ENCODE measurements at places on chromosomes 7 and 10.

DNA sequence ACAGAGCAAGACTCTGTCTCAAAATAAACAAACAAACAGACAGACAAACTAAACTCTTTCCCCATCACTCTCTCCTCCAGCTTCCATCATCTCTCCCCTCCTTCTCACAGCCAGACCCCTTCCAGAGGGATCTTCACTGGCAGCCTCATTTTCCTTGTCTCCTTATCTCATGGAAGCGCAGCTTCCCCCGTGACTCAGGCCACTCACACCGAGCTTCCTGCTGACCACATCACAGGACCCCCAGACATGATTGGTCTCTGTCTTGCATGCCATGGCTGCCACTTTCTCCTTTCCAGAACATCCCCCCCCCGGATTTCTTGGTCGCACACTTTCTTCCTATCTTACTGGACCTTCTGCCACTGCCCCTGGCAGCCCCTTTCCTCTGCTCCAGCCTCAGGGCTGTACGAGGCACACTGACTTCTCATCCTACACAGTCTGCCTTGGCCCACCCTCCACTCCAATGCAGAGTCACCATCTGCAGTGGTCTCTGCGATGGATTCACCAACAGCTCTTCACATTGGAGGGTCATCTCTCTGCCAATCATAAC lies 4.9 kb upstream of the INSIG1 start:
- no peak for DNase-seq

DNA sequence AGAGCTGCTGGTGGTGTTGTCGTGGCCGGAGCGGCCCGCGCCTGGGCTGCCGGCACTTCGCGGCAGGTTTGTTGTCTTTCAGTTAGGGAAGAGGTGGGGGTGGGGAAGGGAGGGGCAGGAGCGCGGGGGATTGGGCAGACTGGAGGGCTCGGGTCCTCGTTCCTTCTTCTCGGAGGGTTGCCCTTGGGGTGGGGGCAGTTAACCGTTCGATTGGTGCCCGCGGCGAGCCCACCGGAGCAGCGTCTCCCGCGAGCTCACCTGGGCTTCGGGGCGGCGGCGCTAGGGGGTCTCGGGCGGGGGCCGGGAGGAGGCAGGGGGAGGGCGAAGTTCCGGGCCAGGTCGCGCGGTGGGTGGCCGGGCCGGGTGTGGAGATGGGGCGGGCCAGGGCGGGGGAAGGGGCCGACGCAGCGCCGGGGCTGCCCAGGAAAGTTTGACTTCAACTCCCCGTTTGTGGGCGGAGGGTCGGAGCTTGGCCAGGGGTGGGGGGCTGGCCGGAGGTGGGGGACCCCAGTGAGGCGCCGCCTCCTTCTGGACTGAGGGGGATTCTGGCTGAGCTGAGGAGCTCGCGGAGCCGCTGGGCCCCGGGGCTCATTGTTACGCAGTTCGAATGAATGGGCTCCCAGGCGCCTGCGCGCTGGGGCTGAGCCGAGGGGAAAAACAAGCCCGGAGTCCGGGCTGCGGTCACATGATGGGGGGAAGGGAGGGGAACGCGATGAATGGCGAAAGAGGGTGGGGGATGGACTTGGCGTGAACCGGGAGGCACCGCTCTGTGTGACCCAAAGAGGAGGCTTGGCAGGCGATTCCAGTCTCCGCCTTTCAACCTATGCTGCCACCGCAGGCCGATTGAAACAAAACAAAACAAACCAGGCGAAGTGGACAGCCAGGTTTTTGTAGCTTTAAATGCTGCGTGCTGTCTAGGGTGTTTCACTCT lies 582 bp downstream of the HBP1 start:
- DNase-seq, result peak; percentile 62

- no peak for DNase-seq
Measured at GRCh38 chr10:103281753-103282152, 4.8 kb downstream of the INA start.

GRCh38 chr10:59965899-59966650 lies 59.7 kb upstream of the CCDC6 start:
- DNase-seq, result no peak

DNA sequence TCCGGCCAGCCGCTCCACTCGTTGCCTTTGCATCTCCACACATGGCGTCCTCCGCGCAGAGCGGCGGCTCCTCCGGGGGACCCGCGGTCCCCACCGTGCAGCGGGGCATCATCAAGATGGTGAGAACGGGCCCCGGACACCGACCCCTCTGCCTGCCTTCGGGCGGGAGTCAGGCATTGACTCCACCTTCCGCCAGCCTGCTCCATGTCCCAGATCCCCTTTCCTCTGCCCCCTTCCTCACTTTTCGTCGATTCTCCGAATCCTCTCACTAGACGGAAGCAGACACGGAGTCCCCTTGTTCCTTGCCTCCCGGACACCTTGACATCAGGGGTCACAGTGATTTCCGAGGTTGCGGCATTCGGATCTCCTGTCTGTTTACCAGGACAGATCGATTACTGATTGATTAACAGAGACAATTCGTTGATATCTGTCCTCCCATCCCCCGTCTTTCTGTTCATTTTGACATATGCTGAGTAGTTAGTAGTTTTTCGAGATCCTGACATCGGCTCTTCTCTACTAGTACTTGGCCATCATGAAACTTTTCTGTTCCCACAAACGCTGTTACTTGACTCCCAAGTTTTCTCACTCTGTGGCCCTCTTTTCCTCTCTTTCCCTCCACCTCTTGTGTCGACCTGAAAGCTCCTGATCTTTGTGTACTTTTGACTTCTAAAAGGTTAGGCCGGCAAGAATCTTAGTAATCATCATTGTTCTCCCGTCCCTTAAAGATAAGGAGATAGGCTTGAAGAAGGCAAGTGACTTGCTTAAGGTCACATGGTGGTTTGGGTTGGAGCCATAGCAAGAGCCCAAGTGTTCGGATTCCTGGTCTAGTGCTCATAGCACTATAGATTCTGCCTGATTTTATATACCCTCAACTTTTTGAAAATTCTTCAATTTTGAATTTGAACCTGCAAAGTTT lies 597 bp downstream of the SND1 start:
- DNase-seq, result no peak

GRCh38 chr7:132035517-132036362 lies 479.3 kb upstream of the PODXL start:
- no peak for DNase-seq

DNA sequence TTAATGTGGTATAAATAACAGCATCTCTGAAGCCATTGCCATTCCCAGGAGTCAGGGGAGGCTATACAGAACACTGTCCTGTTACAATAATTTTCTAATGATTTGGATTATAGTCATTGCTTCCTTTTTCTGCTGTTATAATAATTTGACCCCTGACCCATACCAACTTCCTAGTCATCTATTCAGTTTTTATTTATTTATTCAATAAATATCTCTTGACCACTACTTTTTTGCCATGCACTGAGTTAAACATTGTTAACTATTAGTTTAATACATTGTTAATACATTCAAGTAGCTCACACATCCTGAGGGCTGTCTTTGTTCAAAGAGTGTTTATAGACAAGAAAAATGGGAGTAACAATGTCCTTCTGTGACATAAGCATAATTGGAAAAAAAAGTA lies 235.5 kb upstream of the MEOX2 start:
- DNase-seq, result no peak

DNA sequence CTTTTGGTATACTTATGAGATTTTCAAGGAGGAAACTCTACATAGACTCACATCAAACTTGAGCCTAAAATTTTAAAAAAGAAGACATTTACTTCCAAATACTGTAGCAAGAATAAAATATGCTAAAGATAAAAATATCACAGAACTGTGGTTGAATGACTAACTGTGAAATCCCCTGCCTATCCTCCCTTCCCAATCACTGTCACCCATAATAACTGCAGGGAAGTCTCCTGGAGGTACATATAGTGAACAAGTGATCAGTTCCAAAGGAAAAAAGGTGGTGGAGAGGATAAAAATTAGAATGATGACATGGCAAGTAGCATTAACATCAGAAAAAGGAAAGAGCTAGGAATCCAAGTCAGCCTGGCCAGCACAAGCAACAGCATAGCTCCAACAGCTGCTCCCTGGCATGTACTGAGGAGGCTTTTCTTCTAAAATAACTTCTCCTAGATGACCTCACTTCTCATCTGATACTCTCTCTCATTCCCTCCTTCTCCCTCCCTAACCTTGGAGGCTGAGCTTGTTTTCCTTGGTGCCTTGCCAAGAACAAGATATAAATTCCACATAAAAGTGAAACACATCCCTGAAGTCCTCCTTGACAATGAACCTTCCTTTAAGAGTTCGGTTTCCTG lies 124.0 kb downstream of the IQUB start:
- no peak for DNase-seq

- no peak for DNase-seq
Measured at GRCh38 chr10:24451325-24451820, 242.4 kb downstream of the KIAA1217 start.

DNA sequence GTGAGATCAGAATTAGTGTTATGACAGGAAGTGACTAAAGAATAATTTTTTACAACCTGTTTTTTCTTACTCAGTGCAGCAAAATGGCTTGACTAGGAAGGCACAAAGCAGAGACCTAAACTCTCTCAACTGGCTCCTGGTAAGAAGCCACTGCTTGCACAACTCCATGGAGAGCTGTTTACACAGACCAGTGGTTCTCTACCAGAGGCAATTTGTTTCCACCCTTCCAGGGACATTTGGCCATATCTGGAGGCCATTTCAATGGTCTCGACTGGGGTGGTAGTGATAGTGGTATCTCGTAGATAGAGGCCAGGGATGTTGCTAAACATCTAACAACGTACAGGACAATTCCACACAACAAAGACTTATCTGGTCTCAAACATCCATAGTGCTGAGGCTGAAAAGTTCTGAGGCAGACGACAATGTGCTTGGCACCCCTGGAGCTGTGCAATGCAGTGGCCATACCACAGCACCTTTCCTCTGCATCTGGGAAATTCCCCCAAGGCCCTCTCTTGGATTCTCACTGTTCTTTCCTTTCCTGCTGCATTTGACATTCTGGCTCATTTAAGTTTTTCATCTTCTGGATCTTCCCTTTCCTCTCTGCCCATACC lies 105.4 kb upstream of the LAMB4 start:
- no peak for DNase-seq

GRCh38 chr10:131773370-131774343 lies 127.2 kb upstream of the PPP2R2D start:
- no peak for DNase-seq

DNA sequence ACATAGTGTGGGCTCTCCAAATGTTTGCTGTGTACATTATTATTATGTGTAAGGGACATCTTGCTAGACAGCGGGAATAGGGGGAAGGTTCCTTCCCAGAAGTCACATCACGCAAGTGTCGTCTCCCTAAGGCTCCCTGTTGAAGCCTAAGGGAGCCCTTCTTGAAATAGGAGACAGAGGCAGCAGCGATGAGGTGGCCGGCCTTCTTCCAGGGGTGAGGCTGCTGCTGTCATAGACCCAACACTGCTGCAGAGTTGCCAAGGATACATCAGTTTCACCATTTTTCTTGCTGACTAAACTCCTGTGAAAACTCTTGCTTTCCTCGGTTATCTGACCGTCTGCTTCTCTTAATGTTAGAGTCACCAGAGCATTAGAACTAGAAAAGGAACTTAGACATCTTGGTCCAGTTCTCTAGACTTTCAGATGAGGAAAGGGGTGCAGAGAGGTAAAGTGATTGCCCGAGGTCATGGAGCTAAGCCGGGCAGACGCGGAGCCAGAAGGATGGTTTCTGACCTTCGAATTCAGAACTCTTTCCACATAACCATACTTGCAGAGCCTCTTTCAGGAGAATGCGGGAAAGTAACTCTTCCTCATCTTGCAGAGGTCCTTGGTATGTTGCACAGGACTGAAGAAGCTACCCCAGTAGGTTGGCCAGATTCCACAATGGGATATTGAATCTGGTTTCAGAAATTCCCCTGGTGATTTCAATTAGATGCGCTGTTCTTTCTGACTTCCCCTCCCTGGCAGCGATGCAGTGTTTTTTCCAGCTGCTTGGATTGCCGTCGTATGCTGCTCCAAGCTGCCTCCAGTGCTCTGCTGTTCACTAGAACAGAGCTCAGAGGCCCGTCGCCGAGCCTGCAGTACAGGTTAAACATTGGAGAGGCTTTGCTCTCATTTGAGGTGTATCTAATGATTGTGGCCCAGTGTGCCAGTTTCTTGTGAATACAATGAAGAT lies 217.1 kb downstream of the CAMK1D start:
- DNase-seq, result no peak

DNA sequence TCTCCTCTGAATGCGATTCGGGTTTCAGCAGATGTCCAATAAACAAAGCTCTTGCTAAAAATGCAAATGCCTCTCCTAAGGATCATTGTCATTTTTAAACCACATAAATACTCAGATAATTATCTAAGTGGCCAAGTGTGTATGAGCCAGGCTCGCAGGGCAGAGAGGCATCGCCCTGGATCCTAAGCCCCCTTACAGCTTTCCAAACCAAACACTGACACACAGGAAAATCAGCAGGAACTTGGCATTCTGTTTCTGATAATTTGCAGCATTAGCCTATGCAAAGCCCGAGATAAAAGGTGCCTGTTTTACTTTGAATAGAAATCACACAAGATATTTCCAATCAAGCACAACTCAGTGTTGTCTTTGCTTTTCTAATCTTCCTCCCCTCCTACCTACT lies 134.4 kb downstream of the ABCA13 start:
- no peak for DNase-seq

DNA sequence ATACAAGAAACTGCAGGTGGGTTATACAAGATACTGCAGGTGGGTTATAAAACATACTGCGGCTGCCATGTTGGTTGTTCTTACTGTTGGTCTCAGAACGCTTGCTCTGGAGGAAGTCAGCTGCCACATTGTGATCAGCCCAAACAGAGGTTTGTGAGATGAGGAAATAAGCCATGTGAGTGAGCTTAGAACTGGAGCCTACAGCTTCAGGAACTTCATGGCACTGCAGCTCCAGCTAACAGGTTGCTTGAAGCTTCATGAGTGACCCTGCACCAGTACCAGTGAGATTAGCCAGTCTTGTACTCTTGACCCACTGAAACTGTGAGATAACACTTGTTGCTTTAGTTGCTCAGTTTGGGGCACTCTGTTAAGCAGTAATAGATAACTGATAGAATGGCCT lies 74.5 kb upstream of the PRKCQ start:
- DNase-seq, result no peak

DNA sequence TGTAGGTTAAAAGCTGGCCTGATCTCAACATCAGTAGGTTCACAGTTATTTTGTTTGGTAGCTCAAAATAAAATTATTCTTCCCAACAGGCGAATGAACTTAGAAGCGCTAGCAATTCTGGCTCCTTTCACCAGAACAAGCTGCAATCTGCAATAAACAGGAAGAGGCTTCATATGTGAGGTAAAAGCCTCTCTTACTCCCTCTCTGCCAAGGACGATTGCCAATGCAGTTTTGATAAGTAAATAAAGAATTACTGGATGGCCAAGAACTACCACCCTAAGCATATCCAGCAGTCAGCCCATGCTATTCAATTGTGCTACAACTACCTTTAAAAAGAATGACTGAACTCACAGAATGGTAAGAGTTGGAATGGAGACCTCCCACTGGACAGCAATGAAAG lies 150.0 kb upstream of the LAMB4 start:
- DNase-seq, result no peak

GRCh38 chr7:71558806-71559613 lies 427.1 kb downstream of the GALNT17 start:
- no peak for DNase-seq

DNA sequence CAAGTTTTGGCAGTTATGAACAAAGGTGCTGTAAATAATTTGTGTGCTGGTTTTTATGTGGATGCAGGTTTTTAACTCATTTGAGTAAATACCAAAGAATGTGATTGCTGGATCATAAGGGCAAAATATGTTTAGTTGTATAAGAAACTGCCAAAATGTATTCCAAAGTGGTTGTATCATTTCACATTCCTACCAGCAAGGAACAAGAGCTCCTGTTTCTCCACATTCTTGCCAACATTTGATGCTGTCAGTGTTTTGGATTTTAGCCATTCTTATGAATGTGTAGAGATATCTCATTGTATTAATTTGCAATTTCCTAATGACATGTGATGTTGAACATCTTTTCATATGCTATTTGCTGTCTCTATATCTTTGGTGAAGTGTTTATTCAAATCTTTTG lies 207.3 kb upstream of the LRGUK start:
- no peak for DNase-seq

Measured in activated T-cell treated with anti-CD3 and anti-CD28 coated beads for 4 hours (primary cell).